ENCODE measurements at places on chromosomes 5 and 9.

DNA sequence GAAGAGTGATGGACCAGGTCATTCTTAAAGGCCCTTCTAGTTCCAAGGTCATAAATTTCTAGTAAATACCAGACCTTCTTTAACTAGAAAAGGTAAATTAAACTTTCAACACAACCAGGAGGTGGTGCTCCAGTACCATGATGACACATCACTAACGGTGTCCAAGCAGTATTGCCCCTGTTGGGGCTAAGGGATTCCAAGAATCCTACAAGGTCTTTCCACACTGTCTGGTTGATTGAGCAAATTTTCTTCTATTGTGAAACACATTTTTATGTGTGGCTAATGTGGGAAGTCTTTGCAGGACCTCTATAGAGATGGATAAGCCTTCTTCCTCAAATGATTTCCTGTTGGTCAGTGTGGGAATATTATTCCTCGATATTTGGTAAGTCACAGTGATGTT lies 459.6 kb upstream of the PAPPA start:
- DNase-seq = no peak

DNA sequence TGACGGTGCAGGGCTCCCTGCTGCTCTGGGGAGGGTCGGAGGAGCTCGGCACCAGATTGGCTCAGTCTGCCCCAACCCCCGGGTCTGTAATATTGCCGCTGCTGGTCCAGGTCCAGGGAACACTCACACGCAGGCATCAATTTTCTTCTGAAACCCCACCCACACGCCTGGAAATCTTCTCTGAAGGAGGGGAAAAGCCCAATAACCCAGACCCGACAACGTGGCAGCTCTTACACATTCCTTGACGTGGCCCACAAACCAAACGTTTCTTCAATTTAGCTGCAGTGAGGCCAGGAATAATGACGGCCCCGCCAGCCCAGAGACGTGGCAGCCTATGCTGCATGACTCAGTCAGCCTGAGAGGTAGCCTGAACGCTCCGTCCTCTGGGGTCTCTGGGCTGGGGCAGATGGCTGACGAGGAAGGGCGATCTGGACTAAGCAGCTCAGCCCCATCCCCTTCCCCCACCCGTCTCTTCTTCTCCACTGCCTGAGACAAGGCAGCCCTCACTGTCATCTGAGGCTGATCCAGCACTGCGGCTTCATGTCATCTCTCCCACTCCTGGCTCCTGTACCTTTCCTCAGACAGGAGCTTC lies 9.9 kb upstream of the SPARC start:
- DNase-seq = no peak

DNA sequence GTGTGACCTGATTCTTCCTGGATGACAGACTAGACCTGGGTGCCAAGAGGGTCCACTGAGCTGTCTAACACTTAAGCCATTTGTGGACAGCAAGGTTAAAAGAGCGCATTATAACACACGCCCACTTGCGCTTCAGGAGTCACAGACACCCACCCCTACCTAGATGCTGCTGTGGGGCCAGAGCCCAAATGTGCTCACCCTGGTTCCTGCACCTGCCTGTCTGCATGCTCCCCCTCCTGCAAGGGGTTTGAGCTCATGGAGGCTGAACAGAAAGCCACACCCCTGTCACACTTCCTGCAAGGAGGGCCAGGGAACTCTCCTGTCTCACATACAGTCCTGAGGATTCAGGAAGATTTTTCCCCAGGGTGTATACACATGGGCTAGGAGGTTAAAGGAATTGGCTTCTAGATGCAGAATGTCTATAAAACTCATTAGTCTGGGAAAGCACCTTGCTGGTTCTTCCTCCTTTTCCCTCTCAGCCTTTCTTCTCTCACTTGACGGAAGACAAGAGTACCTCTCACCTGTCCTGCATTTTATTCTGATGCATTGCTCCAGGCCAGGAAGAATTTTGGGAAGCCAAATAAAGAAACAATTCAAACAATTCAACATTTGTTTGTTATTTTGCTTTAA lies 87.4 kb upstream of the LHFPL2 start:
- no peak for DNase-seq

GRCh38 chr9:4515958-4516375 lies 25.7 kb downstream of the SLC1A1 start:
- DNase-seq = no peak

- DNase-seq = no peak
Measured at GRCh38 chr5:59732806-59733205, 160.7 kb downstream of the PDE4D start.

DNA sequence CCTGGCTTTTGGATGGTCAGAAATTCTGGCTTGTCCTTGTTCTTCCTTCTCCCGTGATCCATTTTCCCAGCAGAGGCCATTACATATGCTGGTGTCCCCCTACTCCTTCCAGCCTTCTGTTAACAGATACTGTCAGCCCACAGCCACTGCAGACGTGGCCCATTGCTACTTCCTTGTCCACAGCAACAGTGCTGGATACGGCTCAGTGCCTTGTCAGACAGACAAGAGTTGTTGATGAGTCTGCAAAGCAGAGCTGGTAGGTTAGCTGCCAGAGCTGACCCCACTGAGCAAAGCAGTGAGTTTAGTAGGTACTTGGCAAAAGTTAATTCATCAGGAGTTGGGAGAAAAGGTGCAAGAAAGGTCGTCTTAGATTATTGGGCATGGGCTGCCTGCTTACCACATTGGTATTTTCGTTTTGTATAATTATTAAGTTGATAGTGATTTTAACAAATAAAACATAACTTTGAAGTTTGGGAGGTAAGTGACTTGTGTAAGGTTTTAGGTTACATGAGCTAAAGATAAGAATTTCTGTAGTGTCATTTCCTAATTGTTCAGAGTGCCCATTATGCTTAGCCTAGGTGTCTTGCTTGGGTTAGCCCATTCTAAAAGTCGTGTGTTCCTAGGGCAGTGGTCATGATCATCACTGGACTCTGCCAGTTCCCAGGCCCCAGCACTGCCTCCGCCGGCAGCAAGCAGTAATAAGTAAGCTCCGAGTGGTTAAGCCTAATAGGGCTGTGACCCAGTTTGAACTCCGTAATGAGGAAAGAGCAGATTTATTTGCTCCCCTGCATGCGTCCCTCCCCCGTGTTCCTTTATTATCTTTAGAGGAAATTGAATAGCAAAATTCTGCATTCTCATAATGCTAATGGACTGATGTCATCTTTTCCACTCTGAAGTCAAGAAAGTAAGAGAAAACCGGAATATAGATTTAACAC lies 292.0 kb downstream of the FANCC start:
- DNase-seq = no peak

DNA sequence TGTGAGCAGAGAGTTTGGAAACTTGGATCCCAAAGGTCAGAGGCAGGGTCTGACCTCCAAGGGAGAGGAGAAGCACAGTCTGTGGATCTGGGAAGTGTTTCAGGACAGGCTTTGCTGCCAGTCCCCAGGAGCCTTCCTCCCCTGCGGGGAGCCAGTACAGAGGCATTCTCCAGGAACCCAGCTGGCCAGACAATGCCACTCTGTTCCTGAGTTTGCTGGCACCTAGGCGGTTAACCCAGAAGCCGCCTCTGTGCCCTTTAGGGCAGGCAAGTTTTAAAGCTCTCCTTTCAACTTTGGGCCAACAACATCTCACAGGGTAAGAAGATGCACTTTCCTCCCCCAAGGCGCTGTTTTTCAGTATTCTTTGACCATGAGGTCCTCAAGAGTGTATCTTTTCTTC lies 37.0 kb upstream of the FGF1 start:
- no peak for DNase-seq

All from stimulated activated CD8-positive, alpha-beta memory T cell treated with anti-CD3 and anti-CD28 coated beads, Interleukin-4, amount 100 ng/mL, for 1 hour (primary cell).